Erythroblast (primary cell): ENCODE measurements at places on chromosomes 1 and 21.

GRCh38 chr1:214429951-214430770 is 121.2 kb downstream of the PTPN14 start:
- DNase-seq, result no peak

DNA sequence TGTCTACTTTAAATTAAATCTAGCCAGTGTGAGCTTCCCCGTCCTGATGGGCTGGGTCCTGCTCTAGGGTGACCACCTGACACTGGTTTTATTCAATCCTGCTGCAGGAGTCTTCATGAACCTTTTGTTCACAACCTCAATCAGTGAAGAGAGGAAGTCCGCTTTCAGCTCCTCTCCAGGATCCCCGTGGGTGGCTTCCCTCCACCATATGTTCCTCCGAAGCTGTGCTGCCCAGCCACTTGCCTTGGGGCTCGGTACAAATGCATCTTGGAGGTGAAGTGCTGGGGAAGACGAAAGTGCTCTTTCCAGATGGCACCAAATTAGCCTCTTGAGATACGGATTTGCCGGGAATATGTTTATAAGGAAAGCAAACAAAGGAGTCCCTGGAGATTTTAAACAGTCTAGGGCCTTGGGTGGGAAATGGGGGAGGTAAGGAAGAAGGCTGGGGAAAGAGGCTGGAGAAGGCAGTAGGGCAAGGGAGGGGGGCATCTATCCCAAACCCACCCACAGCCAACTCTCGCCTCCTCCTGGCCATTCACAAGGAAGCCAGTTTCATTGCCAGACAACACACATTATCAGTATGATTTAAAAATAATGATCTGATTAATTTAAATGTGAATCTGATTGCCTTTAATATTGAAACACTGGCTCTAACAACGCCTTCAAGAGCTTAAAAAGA is 430.8 kb downstream of the DISC1 start:
- no peak for DNase-seq

DNA sequence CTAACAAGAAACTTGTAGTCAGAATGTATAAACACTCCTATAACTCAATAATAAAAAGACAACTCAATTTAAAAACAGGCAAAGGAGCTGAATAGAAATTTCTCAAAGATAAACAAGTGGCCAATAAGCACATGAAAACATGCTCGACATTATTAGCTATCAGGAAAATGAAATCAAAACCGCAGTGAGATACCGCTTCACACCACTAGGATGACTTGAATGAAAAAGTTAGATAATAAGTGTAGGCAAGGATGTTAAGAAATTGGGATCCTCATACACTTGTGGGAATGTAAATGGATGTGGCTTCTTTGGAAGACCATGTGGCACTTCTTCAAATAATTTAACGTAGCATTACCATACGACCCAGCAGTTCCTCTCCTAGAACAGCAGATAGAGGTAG is 8.9 kb downstream of the RALGPS2 start:
- DNase-seq, result peak; percentile 7

DNA sequence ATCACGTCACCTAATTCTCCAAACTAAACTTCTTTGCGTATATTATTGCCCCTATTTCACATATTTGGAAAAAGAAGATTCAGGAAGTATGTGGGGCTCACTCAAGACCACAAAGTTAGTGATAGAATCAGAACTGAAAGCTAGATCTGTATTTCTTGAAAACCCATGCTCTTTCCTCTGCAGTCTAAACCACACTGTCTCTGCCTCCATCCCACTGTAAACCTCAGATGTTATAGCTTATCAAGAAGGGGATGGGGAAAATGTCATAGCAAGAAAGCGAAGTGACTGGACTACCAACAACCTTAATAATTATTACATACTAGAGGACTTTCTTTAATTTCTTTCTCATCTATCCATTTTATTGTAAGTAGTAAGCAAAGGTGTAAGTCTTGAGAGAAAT is 257.7 kb upstream of the SGIP1 start:
- DNase-seq, result no peak

DNA sequence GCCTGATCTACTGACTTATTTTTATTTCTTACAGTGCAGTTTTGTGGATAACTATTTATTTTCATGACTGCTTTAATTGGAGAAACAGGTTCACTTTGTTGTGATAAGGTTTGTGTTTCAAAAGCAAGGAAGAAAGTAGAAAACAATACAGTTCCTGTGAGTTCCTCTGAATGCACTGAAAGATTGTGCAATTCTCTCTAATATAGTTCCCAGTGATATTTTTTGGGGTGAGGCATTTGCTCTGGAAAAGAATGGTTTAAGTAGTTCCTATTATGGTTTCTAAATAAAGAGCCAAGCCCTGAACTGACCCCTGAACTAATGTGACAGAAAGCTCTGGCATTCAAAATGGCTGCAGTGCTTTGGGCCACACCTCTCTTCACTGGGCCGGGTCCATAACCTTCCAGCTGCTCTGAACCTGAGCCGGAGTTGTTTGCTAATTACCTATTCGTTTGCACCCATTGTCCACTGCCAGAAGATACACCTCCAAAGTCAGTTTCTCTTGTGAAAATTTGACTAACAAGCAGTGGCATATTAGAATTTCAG is 56.6 kb upstream of the VTCN1 start:
- DNase-seq, result no peak

- no peak for DNase-seq
Measured at GRCh38 chr1:8879464-8879921, 1.0 kb upstream of the ENO1 start.

DNA sequence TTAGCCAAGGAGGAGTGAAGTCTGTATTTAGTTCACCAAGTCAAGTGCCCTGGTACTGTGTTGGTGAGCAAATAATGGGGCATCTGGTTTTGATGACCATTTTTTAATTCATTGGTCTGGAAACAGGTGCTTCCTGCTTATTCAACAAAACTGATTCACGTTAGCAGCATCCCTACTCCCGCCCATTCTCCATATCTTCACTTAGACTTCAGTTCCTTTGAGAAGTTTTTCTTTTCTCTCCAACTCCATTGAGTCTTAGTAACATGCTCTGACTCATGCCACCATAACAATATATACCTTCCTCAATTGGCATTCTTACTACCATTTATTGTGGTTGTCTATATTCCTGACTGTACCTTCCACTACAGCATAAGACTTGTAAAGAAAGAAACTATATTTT is 468.9 kb downstream of the DPYD start:
- no peak for DNase-seq

DNA sequence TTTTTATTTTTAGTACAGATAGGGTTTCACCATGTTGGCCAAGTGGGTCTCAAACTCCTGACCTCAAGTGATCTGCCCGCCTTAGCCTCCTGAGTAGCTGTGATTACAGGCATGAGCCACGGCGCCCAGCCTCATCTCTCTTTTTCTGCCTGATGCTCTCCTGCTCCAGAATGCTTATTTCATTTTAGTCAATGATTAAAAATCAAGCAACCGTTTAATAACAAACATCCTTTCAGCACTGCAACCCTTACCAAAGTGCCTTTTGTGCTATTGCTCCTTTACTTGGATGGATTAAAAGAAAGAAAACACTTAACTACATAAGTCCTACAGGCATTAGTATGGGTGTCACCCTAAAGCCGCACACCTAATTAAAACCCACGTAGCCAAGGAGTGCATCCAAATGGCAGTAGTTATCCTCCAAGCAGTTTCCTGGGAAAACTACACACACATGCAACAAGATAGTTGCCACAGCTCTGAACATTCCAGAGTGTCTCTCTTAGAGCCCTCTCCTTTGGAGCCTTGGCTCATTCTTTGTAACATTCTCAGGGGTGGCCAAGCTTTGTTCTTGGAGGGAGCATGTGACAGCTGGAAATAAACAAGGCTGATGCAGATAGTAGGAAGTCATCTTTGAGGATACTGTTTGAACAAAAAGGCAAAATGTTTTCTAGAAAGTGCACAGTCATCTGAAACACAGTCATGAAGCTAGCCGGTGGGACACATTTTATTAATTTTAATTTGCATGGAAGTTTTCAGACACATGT is 51.2 kb downstream of the KCNJ15 start:
- no peak for DNase-seq

DNA sequence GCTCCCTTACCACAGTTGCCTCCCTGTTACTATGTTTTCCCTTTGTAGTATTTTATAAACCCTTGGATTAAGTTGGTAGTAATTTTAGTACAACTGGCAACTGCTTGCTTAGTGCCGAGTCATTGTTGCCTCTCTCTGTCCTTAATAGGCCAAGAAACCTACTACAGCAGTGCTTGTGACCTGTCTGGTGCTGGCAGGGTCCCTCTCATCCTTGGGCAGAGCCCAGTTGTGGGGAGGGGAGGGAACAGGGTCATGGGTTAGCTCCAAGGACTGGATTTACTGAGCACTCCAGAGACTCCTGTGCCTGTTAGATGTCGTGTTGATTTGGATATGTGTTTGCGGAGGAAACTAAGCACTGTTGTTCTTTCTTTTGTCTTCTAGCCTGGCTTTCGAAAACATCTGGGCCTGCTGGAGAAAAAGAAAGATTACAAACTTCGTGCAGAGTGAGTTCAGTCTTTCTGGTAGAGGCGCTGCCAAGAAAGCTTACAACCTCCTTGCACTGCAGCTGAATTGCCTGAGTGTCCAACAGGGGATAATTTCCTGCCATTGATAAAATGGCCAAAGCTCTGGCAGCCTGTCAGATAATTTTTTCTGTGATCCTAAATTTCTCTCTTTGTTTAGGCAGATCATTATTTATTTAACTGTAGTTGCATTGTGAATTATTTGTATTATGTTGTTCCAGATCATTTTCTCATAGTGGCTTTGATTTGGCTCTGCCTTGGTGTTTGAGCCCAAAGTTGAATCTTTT is 3.6 kb downstream of the UTP11 start:
- peak; percentile 27 for DNase-seq

- DNase-seq, result peak; percentile 65
Measured at GRCh38 chr1:201709564-201710295, 119.2 kb upstream of the IPO9 start.

DNA sequence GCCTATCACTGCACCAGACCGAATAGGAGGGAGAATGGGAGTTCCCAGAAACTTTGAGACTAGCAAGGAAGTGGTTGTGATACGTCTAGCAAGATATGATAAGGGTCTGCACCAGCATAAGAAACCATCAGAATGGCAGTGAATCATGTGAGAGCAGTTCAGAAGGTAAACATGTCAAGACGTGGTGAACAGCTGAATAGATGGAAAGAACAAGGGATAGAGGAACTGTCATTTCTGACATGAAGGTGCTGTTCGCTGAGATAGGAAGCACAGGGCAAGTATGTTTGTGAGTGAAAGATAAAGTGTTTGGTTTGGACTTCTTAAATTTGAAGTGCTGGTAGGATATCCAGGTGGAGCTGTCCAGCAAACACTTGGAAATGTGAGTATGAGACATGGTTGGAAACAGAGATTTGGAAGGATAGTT is 1.1 kb upstream of the AGO1 start:
- peak; percentile 28 for DNase-seq

- DNase-seq, result no peak
Measured at GRCh38 chr1:215488850-215489249, 78.3 kb upstream of the KCTD3 start.

- DNase-seq, result no peak
Measured at GRCh38 chr1:242147096-242147976, 148.4 kb upstream of the MAP1LC3C start.

- DNase-seq, result no peak
Measured at GRCh38 chr1:16173447-16174260, 17.8 kb upstream of the EPHA2 start.
